ENCODE measurements at places on chromosomes 12 and 14. TPM values are rescaled to one million over a fixed set of nuclear protein-coding genes. Genes with fewer than 3 reads are reported as not detected.

Gene SLC6A12
- total RNA-seq: not detected

Gene PTPRO
- 0.33 TPM for total RNA-seq

Gene ASPG
- total RNA-seq: under 0.01 TPM

Gene GPR135
- 2.8 TPM for total RNA-seq

Gene POLE
- 11.9 TPM for total RNA-seq

Measured in mesangial cell (primary cell).